ENCODE measurements at places on chromosomes 1 and 21.
A peak's percentile ranks its signal among the peaks of the same experiment; 100 is the strongest.

DNA sequence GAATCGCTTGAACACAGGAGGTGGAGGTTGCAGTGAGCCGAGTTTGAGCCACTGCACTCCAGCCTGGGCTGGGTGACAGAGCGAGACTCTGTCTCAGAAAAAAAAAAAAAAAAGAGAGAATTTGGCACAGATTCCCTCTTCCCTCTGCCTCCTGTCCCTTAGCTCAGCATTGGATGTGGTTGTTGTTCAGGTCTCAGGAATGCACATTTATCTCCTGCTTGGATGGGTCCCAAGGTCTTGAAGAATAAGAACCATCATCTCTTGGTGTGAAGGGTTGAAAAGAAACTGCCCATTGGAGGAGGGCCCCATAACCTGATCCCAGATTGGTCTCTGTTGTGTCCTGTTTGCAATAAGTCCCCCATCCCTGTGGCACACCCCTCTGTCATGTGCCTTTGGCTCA is 34.9 kb downstream of the UBIAD1 start:
- no peak for DNase-seq

- no peak for DNase-seq
Measured at GRCh38 chr21:31222142-31222541, 121.9 kb downstream of the TIAM1 start.

GRCh38 chr1:32273391-32274208 is 18.3 kb upstream of the HDAC1 start:
- DNase-seq: peak; percentile 75

DNA sequence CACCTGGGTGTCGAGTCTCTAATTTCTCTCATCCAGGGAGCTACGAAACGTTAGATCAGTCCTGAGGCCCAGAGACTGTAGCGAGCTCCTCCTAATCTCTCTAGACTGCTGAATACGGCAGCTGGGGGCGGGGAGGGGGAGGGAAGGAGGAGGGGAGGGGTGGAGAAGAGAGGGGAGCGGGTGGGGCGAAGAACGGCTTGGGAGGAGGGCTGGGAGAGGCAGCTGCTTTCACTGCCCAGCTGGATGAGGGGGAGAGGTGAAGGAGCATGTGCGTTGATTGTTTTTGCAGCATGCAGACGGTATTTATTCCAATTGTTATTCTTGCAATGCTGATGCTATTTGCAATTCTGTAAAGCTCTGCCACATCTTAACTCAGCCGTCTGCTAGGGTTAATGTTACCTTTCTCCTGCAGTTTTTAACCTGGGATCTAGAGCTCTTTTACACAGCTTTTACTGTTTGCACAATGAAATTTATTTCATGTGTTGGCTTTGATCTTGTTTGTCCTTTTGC is 790 bp downstream of the DNAJC6 start:
- no peak for DNase-seq

GRCh38 chr1:86583593-86583992 is 36.7 kb downstream of the CLCA4 start:
- no peak for DNase-seq

DNA sequence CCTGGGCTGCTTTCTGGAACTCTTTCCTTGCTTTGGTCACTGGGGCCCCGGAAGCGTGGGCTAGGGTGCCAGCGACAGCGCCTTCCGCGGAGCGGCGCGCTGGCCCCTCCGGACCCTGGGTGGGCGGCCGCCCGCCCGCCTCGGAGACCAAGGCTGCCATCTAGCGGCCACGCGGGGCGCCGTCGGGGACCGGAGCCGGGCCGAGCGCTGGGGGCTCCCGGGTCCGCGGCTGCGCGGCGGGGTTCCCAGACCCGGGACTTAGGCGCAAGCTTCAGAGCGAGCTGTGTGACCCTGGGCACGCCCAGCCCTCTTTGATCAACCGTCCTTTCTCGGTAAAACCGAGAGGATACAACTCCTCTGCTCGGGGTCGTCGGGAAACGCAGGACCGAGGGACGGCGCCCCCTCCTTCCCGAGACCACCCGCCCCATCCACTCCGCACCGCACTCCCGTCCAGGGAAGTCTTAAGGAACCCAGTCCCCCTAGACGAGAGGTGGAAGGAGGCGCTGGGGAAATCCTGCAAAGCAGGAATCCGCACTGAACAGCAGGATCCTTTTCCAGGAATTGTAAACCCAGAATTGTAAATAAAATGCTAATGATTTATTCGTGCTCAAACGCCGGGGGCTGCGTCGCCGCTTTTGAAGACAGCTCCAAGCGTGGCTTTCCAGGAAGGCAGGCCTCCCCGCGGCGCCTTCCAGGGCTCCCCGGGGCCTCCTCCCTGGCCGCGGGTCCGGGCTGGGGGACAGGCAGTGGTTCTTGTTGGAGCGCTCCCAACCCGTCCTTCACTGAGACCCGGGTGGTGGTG is 41.2 kb downstream of the RRAGC start:
- DNase-seq: peak; percentile 19

GRCh38 chr1:181640956-181641355 is 157.6 kb downstream of the CACNA1E start:
- DNase-seq: no peak

DNA sequence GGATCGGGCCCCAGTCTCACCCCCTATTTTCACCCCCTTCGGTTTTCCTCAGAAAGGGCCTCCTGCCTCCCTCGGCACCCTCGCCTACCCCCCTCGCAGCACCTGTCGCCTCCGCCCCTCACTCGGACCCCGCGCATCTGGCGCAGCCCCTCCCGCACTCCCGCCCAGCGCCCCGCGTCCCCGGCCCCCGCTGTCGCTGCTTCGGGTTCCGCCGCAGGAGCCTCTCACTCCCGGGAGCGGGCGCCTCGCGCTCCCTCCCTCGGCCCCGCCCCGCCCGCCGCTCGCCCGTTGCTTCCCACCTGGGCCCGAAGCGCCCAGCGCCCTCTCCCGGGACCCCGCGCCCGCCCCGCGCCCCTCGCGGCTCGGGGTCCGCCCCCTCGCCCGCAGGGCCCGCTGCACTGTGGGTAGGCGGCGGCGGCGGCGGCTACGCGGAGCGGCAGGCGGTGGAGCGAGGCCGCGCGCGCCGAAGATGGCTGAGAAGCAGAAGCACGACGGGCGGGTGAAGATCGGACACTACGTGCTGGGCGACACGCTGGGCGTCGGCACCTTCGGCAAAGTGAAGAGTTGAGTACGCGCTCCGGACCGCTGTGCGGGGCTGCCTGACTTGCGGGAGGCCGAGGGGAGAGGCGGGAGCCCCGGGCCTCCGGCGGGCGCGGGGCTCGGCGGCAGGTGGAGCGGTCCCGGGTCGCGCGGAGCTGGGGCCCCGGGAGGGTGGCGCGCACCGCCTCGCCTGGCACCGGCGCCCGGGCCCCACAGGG is at the start of gene PRKAA2:
Gene PRKAA2 (plus strand): TSS at position 396 of the 758 bp plus-strand sequence. CDS start 74 bp downstream, at position 470.
- no peak for DNase-seq

GRCh38 chr1:20279509-20279908 is 11.2 kb upstream of the VWA5B1 start:
- no peak for DNase-seq

- no peak for DNase-seq
Measured at GRCh38 chr1:34354367-34354766, 177.7 kb downstream of the C1orf94 start.

GRCh38 chr21:26815197-26815596 is 30.0 kb downstream of the ADAMTS1 start:
- no peak for DNase-seq

DNA sequence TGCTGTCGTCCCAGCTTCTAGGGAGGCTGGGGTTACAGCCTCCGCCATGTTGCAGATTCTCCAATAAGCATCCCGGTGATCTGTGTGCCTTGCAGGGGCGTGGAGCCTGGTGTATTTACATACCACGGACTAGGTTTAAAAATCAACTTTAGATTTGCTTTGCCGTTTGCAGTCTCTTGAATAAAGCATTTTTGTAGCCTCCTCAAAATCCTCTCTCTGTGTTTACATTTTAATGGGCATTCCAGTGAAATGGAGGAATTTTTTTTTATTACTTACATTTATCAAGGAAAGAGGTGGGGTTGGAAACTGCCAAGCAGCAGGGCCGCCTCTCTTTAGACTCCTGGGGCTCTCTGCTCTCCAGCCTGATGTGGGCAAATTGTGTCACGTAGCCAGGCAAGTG is 437.5 kb upstream of the VAMP3 start:
- DNase-seq: no peak

GRCh38 chr1:248914796-248915381 is 8.9 kb downstream of the PGBD2 start:
- no peak for DNase-seq

- no peak for DNase-seq
Measured at GRCh38 chr21:46080171-46081021, 17.5 kb upstream of the COL6A2 start.

DNA sequence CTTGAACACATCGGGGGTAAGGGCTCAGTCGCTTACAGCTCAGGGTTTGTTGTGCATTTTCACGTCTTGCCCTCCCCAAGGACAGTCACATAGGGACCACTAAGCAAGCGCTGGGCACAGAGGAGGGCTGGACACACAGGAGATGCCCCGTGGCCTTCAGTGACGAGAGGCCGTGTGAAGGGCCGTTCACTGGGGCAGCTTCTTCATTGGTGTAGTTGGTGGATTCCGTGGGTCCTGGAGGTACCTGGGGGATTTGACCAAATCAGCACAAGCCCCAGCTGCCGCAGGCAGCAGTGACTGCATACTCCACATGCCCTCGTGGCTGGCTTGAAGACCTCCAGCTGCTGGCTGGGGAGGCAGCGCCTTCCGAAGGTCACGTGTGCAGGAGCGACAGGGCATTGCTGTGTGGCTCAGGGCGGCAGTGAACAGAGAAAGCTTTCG is 100.8 kb upstream of the C1orf174 start:
- no peak for DNase-seq

GRCh38 chr21:33948951-33949444 is 33.4 kb upstream of the ATP5PO start:
- DNase-seq: no peak

- no peak for DNase-seq
Measured at GRCh38 chr1:162193815-162194214, 124.3 kb downstream of the NOS1AP start.

- no peak for DNase-seq
Measured at GRCh38 chr1:75690547-75690946, 34.0 kb upstream of the ACADM start.

- DNase-seq: no peak
Measured at GRCh38 chr1:3463013-3463385, 8.5 kb downstream of the ARHGEF16 start.

DNA sequence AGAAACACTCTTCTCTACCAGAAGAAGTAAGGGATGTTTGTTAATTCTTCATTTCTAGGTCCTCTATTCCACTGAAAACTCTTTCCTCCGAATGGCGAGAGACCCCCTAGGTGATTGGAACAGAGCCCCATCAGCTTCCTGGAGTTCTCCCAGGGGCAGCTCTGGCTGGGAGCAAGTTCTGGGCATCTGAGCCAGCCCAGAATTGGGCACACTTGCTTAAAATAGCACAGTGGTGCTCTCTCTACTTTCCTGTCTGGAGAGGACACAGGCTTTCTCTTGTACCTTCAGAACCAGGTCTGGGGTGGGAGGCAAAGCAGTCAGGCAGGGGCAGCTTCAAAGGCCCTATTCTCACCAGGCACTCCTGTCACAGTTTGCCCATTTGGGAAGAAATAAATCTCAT is 83.2 kb upstream of the CNTN2 start:
- DNase-seq: no peak

- no peak for DNase-seq
Measured at GRCh38 chr1:228212415-228212965, 4.6 kb downstream of the OBSCN start.

DNA sequence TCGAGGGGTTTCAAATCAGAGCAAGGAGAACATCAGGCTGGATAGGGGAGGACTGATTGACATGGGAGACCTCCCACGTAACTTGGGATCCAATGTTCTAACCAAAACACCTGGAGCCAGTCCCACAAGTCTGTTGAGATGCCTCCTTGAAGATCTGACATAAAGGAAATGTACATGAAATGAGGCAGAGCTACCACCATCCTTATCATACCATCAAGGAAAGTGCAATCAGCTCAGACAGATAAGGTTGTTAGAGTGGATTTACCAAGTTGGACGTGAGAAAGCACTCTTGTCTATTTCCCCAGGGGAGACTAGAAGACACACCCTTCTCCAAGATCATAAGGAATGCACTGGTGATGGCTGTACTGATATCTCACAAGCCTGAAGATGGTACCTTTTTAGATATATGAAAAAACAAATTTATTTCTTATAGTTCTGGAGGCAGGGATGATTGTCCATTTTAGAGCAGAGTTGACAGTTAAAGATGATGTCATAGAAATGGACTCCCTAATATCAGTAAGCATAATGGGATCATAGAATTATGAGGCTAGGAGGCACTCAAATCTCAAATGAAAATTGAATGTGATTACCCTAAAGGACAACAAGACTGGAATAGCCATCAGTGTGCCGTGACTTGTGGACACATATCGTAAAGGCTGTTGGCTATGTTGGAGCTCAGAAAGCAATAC is 129.1 kb upstream of the RAB4A start:
- no peak for DNase-seq

GRCh38 chr1:166080277-166080966 is 86.4 kb downstream of the FAM78B start:
- DNase-seq: no peak

- no peak for DNase-seq
Measured at GRCh38 chr1:203076031-203076511, 9.7 kb downstream of the MYOG start.

GRCh38 chr1:36115931-36116330 is 9.1 kb downstream of the COL8A2 start:
- DNase-seq: peak; percentile 27

GRCh38 chr1:2288816-2289536 is 60.9 kb downstream of the SKI start:
- no peak for DNase-seq

DNA sequence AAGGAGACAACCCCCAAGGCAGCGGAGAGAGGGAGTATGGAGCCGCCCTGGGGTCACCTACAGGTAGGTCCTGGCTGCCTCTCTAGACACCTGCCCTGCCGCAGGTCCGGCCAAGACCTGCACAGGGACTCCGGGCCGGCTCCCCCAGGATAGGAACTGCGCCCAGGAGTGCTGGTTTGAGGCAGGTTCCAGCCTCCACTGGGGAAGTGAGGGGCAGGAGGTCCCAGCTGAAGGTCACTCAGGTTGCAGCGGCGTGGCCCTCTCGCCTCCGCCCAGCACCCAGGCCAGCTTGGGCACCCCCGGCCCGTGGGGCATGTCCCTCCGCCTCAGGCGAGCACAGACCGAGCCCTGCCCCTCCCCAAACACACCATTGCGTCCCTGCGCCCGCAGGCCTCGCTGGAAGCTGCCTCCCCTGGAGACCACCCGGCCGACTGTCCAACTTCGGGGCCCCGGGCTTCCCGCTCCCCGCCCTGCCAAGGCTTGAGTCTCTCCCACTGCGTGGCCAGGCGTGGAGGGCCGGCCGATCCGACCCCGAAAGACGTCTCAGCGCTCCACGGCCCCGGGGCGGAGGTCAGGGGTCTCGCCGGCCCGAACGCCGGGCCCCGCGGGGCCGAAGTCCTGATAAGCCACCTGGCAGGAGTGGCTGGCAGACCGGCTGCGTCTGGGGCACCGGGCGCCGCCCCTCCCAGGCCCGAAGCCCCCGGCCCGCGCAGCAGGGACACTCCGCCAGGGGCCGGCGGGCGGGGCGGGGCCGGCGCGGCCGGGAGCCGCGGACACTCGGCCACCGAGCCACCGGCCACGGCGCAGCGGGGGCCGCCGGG is 1.4 kb upstream of the SKI start:
- no peak for DNase-seq

- DNase-seq: no peak
Measured at GRCh38 chr1:92957030-92957734, 4.1 kb downstream of the DIPK1A start.
